ENCODE measurements at places on chromosomes 2 and 18.
A peak's percentile ranks its signal among the peaks of the same experiment; 100 is the strongest.

DNA sequence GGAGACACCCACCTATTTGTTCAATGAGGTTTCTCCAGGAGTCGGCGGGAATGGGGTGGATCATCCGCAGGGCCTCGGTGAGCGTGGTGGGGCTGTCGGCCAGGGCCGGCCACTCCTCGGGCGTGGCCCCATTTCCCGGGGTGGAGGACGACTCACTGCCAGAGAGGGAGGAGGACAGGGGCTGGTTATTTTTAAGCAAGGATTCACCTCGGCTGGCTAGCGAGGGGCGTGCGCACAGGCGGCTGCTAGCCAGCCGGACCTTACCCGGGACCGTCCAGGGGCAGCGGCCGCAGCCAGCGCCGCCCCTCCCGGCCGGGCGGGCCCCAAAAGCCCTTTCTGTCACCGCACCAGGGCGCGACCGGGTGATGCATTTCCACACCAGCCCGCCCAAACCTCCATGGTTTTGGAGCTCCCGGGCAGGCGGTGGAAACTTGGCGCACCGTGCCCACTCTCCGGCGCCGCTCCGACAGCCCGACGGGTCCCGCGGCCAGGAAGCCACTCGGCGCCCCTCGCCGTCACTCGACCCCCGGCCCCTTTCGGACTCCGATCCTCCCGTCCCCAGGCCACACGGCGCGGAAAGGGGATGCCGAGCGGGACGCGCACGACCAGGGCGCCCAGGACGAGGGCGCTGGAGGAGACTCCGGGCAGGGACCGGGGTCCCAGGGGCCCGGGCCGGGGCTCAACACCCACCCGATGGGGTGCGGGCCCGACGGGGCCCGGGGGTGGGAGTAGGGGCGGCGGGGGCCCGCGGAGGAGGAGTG is 57.1 kb downstream of the SNORC start:
- DNase-seq = no peak

- no peak for DNase-seq
Measured at GRCh38 chr18:79365701-79366100, 30.0 kb upstream of the NFATC1 start.

GRCh38 chr18:49016648-49017539 is 66.1 kb upstream of the SMAD7 start:
- DNase-seq = no peak

DNA sequence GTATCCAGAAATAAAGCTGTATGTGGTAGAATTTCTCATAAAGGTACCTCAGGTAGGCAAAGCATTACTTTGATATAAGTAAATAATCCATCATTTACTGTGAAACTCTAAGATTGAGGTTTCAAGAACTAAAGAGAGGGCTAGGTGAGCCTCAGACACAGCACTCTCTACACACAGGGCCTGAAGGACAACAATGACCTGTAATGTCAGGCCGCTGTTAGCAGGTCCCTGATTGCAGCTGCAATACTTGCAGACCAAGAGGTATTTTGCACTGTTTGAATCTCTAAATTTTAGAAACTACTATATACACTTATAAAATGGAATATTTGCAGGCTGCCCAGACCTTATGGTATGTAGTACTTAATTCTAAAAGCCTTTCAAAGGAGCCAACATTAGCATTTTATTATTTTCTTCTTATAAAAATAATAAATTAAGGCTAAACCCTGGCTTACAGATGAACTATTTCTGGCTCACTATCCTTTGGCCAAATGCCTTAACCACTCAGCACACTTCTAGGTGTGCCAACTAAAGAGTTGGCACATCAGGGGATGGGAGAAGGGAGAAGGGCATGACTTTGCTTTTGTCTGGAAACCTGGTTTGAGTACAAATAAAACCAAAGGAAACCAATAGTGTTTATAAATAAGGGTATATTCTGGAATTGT is 66.7 kb upstream of the SLC39A10 start:
- DNase-seq = no peak

GRCh38 chr2:217469203-217469810 is 533.5 kb downstream of the TNS1 start:
- no peak for DNase-seq

DNA sequence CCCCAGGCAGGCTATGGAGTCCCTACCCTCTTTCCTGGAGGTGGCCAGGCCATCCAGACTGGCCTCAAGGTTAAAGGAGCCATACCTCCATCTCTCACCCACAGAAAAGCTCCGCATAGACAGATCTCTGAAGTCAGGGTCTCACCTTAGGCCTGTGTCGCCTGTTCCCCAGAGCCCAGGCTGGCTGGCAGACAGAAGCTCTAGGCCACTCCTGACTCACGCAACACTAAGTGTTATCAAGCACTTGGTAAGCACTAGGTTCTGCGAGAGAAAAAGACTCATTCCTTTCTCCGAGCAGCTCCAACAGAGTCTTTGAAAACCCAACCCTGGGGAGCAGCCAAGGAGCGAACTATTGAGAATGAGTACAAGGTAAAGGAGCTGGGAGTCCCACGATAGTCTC is 6.1 kb downstream of the SMAD7 start:
- no peak for DNase-seq

- peak; percentile 16 for DNase-seq
Measured at GRCh38 chr2:45649462-45649857, 2.0 kb upstream of the PRKCE start.

- no peak for DNase-seq
Measured at GRCh38 chr18:66005831-66006588, 255.2 kb downstream of the CDH7 start.

DNA sequence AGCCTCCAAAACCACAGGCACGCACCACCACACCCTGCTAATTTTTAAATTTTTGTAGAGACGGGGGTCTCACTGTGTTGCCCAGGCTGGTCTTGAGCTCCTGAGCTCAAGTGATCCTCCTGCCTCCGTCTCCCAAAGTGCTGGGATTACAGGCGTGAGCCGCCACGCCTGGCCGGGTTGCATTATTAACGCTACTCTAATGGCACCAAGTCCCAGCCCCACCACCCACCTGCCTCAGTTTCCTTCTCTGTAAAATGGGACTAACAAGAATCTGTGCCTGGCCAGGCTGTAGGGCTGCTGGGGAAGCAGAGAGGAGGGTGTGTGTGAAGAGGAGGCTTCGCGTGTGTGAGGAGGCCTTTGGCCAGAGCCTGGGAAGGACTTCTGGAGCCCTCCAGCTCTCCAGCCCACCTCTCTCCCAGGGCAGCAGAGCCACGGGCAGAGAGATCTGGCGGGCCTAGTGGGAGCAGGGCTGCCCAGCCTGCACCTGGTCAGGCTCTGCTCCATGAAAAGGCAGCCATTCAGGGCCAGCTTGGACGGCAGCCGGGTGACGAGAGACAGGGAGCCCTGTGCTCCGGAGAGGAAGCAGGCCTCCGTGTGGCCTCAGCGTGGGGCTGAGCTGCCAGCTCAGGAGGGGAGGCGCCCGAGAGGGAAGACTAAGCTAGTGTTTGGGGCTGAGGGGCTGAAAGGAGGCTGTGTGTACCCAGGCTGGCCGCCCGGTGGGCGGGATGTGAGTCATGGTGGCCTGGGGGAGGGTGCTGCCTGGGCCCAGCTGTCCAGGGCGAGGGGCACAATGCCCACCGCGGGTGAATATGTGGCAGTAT is 7.4 kb upstream of the B3GNT7 start:
- no peak for DNase-seq

GRCh38 chr18:35582899-35583558 is 1.5 kb downstream of the GALNT1 start:
- peak; percentile 91 for DNase-seq

- no peak for DNase-seq
Measured at GRCh38 chr2:238270606-238271005, 17.8 kb downstream of the PER2 start.

DNA sequence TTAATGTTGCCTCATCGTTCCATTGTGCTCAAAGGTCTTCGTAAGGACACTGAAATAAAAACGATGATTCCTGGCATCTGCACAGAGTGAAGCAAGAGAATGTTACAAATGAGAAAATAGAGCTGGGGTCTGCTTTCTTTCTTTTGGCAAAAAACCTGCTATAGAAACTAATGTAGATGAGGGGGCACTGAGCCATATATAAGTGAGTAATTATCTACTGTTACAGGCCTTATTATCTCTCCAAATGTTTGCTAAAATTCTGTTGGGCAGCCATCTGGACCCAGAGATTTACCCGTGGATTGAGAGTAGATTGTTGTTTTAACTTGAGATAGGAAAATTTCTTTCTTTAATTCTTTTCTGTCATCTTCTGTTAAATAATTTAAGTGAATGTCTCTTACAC is 472.5 kb upstream of the PIK3C3 start:
- peak; percentile 44 for DNase-seq

DNA sequence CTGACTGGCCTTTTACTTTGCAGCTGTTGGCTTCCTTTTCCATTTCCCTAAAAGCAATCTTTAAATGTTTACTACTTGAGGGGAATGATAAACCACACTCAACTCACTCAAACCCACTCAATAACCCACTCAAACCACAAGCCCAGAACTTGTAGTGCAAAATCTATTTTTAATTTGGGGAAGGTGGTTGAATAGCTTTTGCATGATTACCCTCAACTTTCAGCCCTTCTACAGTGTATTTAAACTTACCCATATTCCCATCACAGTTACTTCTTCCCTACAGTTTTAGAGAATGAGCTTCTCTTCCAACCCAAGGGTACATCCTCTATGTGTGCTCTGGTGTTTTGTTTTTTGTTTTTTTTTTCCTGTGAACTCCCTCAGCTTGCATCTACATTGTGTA is 636.1 kb downstream of the TDRD15 start:
- DNase-seq = no peak

DNA sequence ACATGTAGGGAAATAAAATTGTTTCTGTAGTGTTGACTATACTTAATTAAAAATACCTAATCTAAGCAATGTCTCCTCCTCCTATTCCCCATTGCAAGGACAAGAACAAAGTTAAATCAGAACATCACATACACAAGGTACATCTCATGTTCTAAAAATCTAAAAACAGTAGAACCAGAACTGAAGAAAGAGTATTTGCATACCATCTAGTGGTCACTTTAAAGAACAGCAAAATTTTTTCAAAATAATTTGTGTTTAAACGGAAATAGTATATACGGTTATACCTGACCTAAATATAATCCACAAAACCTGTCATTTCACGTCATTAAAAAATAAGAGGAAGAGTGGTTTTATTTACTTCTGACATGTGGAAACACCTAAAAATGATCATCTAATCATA is 294.3 kb upstream of the KCNH7 start:
- DNase-seq = peak; percentile 65

- DNase-seq = peak; percentile 14
Measured at GRCh38 chr2:150133623-150134022, 353.8 kb downstream of the RND3 start.

GRCh38 chr2:50607721-50608120 is 424.2 kb downstream of the NRXN1 start:
- DNase-seq = peak; percentile 34

- no peak for DNase-seq
Measured at GRCh38 chr2:70981421-70981820, 3.0 kb downstream of the ANKRD53 start.

DNA sequence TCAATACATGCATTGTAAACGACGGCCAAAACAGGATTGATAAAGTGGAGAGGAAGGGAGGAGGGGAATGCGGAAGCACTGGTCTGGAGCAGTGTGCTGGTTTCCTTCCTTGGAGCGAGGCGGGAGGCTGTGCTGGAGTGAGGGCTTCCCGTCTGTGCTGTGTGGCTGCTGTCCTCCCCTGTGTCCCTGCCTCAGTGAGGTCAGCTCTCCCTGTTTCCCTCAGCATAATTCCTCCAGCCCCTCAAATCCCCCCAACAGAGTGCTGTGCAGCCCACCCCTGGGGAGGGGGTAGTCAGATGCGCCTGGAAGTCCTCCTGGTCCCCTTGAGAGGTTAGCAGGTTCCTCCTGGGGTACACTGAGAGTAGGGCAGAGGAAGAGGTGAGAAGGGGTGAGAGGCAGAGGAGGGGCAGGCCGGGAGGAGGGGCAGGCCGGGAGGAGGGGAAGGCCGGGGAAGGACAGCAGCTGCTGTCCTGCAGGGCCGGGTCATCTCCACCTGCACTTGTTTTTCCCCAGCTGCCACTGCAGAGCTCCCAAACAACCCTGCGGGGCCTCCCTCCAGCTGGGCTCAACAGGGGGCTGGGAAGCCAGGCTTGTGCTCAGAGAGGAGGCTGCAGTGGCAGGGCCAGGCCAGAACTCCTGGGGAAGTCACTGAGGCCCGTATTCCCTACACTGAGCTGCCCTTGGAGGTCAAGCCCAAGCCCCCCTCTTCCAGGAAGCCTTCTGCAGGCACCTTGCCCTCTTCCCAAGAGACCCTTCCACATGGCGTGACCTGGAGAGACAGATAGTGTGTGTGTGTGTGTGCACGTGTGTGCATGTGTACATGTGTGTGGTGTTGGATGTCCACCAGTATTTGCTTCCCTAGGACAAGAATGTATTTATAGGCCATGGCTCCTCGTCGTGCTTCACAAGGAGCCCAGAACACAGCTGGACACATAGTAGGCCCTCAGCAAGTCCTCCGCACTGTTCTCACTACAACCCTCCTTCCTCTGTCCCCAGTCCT is 13.2 kb upstream of the ATP6V1B1 start:
- DNase-seq = no peak

GRCh38 chr2:207683879-207684627 is 27.4 kb upstream of the CCNYL1 start:
- no peak for DNase-seq

GRCh38 chr2:44668336-44668735 is 273.2 kb upstream of the SIX3 start:
- peak; percentile 27 for DNase-seq
